ENCODE measurements at places on chromosomes 2 and 18.

DNA sequence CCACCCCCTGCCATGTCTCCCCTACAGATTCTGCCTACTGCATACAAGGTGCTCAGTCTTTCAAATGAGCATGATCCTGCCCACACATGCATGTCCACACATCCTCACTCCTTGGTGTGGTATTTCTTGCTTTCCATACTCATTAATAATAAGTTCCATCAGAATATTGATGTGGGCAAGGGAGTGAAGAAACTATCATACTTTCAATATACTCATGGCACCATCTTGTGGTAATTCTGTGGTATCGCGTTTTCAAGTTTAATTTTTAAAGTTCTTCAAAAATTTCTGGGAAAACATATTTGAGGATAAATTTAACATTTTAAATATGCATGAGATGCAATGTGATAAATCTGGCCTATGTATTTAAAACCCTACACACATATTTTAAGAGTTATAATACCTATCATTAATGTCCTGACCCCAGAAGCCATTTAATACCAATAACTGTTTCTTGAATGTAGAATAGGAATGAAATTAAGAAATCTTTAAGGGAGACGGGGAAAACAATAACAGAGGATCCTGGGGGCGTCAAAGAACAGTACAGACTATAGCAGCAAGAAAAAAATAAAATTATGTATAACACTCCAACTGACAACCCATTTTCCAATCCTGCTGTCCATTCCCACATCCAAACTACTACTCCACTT lies 110.1 kb downstream of the ZNF385B start:
- DNase-seq: peak; percentile 58

DNA sequence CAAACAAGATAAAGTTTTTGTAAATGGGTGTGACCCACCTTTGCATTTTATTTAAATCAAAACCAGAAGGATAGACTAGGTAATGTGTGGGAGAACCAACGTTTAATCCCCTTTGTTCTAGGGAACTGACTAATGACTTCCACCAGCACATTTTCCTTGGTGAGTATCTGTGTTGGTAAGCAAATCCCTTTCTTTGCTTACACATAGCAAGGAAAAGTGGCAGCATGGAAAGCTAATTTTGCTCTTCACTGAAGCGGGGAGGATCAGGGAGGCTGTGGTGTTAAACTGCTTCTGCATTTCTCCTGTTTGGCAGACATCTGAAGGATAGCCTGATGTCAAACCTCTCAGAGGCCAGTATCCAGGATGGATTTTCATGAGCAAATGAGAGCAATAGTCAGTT lies 331.1 kb downstream of the PTPRM start:
- no peak for DNase-seq

GRCh38 chr2:67581751-67582150 lies 184.6 kb downstream of the ETAA1 start:
- no peak for DNase-seq

DNA sequence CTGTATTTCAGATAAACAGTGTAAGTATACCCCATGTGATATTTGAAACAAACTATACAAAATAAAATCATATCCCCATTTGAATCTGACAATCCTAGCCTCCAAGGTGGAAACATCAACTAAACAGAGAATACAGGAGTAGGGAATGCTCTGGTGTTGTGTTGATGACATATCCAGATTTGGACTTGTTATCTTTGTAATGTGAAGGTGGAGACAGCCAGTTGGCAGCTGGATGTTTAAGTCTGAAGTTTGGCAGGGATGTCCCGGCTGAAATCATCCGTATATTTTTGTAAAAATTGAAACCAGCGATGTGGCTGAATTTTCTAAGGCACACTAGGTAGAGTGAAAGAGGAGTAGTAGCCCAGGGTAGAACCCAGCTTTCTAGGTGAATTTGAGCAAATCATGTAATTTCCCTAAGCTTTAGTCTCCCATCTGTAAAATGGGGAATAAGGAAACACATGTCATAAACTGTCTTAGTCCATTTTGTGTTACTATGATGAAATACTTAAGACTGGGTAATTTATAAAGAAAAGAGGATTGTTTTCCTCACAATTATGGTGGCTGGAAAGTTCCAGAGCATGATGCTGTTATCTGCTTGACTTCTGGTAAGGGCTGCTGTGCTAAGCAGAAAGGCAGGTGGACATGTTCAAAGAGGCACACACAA lies 246.6 kb upstream of the APCDD1 start:
- peak; percentile 8 for DNase-seq

DNA sequence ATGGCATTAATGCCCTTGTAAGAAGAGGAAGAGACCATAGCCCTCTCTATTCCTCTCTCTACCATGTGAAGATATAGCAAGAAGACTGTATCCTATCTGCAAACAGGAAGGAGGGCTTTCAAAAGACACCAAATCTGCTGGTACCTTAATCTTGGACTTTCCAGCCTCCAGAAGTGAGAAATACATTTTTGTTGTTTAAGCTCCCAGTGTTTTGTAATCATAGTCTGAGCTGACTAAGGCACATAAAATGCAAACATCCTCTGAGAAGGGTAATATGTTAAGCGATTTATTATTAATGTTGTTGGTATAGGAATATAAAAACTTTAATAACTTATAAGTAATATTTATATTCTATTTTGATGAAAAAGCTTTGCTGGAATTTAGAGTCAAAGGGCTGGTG lies 559.8 kb downstream of the SUCLG1 start:
- no peak for DNase-seq

DNA sequence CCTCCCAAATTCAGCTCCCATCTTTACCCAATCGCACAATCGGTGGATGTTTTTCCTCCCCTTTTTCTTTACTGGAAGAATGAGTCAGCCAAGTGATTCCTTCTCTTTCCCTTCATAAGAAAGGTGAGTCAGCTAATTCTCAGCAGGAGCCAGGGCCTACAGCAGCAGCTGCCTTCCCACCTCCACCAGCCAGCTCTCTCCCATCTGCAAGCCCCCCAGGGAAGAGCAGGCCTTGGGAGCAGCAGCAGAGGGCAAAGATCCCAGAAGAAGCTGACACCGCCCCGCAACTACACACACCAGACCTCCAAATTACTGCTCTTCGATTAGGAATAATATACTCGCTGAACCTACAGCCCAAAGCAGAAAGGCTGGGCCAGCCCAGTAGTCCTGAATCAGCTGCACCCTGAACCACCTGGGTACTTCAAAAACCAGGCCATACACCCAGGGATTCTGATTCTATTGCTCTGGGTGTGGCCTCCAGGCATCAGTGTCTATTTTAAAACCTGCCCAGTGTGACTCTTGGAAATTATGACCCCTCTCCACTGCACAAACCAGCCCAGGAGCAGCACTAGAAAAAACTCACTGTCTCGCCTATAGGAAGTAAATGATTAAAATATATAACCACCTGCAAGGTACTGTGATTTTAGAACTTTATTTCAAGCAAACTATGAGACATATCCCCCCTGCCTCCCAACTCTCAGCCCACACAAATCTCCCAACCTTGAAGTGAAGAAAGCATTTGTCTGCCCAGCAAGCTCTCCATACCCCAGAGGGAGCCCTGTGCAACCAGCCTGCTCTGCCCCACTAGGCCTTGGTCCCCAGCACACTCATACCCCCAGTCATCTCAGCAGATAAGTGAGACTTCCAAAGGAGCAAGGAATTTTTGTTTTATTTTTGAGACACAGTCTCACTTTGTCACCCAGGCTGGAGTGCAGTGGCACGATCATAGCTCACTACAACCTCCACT lies 7.3 kb downstream of the SFXN5 start:
- peak; percentile 89 for DNase-seq

Measured in fibroblast of mammary gland (primary cell).